ENCODE measurements at places on chromosomes 2 and 18.

DNA sequence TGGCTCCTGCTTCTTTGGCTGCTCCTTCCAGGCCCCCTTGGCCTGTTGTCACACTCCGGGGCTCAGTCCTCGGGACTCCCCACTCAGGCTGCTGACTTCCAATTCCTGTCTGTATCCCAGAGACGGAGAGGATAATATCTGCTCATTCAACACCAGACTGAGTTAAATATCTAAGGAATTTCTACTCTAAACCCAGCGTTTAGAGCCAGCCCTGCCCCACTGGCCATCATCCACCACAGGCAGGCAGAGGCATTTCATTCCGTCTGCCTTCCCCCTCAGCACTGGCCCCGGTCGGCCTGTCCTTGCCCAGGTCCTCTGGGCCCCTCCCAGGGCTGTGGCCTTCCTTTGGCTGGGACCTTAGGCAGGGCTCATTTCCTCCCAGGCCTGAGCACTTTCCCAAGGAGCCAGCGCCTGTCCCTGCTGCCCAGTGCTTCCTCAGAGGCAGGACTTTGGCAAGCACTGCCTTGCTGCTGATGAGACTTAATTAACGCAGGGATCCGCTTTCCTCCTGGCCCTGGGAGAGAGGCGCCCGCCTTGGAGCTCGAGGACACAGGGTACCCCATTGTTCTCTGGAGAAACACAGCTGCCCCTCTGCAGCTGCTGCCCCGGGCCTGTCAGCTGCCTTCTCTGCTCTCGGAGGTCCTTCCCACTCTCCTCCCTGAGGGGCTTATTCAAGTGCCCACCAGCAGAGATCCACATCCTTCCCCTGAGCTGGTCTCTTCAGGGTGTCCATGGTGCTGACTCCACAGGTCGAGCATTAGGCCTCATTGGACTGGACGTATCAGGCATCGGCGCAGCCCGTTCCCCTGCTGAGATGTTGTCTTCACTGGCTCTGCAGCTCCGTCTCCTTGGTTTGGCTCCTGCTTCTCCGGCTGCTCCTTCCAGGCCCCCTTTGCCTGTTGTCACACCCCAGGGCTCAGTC is 42.8 kb downstream of the ATOH8 start:
- DNase-seq, result no peak

- no peak for DNase-seq
Observed at GRCh38 chr2:222663479-222663878, 7.6 kb upstream of the FARSB start.

GRCh38 chr18:75123113-75123512 is 85.8 kb downstream of the PTGR3 start:
- DNase-seq, result no peak

DNA sequence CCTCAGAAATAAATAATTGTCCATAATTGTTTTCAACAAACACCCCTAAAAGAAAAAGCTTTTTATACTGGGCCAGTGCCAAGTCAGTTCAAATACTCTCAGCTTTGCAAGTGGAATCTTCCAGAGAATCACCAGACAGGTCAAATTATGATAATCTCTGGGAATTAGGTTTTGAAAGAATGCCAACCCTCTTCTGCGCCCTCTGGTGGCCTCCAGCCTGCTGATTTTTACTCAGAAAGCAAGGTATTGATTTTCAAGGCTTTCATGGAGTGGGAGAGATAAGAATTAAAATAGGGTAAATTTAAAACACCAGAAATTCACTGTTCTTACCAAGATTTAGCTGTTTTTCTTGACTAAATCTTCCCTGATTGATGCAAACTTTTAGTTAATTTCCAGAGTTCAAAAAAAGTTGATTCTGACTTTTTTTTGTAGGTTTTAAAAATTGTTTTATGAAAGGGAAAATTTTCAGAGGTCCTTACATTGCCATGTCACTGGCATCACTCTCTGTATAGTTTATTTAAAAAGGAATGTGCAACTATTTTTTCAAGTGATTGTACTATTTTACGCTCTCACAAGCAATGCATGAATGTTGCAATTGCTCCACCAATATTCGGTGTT is 282.9 kb upstream of the TNP1 start:
- peak; percentile 7 for DNase-seq

GRCh38 chr2:129744649-129745048 is 234.8 kb upstream of the RAB6C start:
- DNase-seq, result no peak

- DNase-seq, result no peak
Observed at GRCh38 chr2:190184460-190184859, 121.9 kb upstream of the MSTN start.

DNA sequence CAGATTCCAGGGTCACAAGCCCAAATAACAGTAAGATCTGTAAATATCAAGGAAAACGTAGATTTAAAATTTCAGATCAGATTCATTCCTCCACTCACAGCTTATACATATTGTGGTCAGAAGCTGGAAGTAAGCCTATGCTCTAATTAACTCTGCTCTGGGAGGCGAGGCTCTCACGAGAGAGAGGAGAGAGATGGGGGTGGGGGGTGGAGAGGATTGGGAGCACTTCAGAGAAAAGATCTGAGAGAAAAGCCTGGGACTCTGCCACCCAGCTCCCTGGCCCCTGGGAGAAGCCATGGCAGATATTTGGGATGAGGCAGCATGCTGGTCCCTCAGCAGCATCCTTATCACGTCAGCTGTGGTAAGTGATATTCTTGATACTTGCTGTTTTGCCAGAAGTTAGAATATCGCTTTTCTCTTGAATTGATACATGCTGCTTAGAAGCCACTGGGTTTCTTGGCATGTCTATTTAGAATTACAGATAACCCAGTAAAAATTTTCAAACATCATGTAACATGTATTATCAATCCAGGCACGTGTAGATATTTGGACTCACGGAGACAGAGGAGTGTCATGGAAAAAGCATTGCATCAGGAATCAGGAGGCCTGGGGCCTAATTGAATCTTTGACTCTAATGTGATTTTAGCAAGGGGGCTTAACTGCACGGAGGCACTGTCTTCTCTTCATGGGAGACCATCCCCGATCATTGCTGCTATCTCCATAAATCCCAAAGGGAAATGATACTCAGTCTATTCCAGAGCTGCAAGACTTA is 265.4 kb downstream of the HRH4 start:
- DNase-seq, result no peak

GRCh38 chr2:8424997-8425900 is 256.6 kb upstream of the ID2 start:
- no peak for DNase-seq

- DNase-seq, result no peak
Observed at GRCh38 chr2:233156001-233156400, 95.5 kb upstream of the ATG16L1 start.

DNA sequence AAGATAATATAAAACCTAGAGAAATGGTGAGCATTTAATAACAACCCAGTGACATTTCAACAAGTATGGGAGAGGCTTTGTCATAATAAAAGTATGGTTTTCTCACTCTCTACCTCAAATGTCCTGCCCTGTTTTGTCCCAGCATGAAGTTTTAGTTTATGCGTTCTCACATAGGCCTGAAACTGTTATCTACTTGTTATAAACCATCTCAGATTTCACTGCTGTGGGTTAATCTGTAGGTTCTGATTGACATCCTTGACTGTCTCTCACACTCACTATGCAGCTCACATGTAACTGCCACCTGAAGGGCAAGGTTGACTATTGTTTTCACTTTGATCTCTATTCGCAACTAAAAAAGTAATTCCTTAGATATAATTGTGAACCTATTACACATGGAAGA is 44.9 kb downstream of the ZEB2 start:
- DNase-seq, result no peak

DNA sequence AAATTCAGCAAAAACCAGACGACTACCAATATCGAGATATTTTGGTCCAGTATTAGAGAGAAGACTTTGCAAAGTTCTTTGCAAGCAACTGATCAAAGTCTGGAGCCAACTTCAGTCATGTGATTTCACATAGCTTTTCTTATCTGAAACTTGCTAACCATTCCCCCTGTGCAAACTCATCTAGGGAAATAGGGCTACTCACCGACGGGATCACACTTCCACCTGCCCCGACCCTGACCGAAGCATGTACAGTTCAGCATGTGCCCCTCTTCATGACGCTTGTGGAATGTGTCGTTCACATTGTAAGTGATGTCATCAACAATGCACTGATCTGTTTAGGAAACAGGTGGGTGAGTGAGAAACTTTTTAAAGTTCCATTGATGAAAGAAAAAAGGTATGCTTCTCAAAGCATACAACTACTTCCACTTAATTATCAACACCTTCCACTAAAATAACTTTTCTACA is 15.4 kb downstream of the FN1 start:
- DNase-seq, result no peak

GRCh38 chr2:27502142-27502541 is 5.5 kb downstream of the GCKR start:
- DNase-seq, result no peak

- DNase-seq, result no peak
Observed at GRCh38 chr2:8597559-8598225, 84.2 kb upstream of the ID2 start.

DNA sequence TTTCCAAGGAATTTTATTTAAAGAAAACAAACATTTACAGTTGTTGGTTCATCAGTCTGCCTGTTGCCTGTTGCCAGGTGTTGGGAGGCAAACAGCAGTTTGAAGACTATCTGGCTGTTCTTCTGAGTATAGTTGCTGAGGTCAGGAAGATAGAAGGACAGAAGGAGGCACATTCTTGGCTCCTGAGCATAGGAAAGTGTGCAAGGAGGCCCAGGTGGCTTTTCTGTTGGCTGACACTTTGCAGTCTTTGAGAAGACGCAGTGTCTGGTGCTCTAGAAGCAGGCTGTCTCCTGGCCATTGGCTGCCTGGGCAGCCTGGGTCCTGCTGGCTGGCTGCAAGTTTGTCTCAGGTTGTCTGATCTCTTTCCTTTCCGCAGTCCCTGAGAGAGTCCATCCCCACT is 36.4 kb downstream of the TMEM17 start:
- DNase-seq, result no peak

DNA sequence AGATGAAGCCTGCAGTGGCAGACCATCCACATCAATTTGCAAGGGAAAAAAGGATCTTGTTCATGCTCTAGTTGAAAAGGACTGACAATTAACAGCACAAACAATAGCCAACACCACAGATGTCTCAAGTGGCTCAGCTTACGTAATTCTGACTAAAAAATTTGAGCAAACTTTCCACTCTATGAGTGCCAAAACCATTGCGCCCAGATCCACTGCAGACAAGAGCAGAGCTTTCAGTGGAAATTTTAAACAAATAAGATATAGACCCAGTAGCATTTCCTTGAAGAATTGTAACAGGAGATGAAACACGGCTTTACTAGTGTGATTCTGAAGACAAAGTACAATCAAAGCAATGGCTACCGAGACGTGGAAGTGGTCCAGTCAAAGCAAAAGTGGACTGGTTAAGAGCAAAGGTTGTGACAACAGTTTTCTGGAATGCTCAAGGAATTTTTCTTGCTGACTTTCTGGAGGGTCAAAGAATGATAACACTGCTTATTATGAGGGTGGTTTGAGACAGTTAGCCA is 12.0 kb upstream of the ZNF396 start:
- peak; percentile 56 for DNase-seq

DNA sequence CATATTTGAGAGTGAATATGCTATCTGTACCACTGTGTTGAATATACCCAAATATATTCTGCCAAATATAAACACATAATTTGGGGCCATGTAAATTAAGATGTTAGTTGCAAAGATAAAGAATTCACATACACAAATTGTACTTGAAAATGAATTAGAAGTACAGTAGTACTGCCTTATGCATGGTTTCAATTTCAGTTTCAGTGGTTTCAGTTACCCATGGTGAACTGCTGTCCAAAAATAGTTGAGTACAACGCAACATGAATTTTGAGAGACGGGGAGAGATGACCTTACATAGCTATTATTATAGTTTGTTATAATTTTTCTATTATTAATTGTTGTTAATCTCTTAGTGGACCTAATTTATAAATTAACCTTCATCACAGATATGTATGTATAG is 1313.0 kb upstream of the FAM98A start:
- no peak for DNase-seq

- peak; percentile 53 for DNase-seq
Observed at GRCh38 chr2:70887550-70888246, 48.0 kb upstream of the ATP6V1B1 start.

DNA sequence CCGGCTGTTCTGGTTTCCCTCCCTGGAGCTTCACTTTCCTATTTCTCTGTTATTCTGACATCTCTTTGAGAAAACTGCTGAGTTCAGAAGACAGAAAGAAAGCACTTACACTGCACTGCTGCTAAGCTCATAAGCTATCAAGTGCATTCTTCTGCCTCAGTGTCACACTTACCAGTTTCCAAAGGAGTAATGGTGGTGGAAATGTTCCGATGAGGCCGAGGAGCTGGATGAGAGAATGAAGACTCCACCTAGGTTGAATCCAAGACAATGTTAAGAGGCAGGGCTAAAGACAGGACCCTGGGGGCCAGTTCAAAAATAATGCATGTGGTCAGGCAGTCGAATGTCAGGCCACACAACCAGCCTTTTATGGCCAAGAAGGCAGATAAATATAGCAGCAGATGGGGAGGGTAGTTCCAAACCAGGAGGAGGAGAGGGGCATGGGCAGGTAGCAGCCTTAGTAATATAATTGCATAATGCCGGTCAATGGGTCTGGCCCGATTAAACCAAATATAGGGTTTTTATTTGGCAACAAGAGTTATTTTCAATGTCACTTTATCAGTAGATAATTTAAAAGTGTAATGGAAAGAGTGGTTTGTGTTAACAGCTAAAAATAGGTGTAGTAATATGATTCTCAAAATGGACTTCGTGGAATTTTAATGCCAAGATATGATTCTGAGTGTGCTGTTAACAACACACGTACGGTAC is at the start of gene MYOM1:
Gene MYOM1, minus strand, starts transcription at position 338 of the 705 bp plus-strand sequence. CDS start 4,745 bp downstream, outside the sequence.
- DNase-seq, result no peak

DNA sequence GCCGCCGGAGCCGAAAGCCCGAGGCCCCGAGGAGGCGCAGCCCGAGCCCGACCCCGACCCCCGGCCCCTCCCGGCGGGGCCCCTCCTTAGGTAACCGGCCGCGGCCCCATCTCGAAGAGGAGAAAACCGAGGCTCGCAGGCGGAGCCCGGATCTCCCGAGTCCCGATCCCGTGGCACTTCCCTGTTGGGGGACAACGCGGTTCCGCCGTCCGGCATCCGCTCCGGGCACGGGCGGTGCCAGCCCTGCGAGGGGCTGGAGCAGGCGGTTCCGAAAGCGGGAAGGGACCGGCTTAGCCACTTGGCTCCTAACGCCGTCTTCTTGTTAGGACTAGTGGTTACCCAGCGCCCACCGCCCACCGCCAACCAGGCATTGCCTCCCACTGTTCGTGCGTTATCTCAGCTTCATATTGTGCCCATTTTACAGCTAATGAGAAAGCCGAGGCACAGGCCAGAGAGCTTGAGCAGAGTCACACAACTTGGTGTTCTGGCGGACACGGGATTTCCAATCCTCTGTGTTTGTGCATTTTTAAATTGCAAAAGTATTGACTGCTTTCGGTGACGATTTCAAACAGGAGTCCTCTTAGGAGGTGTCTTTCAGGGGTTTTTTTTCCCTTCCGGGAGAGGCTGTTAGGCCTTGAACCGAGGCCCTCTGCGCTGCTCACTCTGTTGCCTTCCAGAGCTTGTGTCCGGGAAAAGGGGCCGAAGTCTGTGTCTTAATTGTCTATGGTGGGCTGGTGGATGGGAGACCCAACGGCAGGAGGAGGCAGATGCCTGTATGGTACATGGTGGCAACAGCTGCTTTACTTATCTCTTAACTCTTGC is 562 bp downstream of the CENPA start:
- peak; percentile 24 for DNase-seq

Measured in M059J (cell line).